ENCODE measurements at places on chromosomes 5 and 9.

- no peak for DNase-seq
Measured at GRCh38 chr5:34583167-34583566, 73.0 kb upstream of the RAI14 start.

GRCh38 chr9:31519011-31519410 is 865.4 kb upstream of the ACO1 start:
- DNase-seq, result no peak

DNA sequence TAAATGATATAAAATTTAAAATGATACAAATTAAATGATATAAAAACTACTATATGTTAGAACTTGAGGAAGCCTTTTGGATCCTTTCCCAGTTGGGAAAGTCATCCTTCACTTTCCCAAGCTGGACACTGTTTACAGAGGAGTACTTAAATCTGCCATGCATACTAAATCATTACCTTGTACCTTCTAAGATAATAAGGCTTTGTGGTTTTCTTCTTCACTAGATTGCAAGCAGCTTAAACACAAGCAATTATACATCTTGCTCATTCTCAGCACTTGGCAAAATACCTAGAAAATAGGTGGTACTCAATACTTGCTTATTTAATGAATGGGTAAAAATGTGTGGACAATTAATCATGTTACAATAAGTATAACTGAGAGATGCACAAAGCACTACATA is 666.8 kb downstream of the PTPRD start:
- DNase-seq, result no peak

DNA sequence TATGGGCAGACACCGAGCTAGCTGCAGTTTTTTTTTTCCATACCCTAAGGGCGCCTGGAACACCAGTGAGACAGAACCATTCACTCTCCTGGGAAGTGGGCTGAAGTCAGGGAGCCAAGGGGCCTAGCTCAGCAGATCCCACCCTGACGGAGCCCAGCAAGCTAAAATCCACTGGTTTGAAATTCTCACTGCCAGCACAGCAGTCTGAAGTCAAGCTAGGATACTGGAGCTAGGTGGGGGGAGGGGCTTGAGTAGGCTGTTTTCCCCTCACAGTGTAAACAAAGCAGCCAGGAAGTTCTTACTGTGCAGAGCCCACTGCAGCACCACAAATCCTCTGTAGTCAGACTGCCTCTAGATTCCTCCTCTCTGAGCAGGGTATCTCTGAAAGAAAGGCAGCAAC is 151.7 kb upstream of the HCN1 start:
- DNase-seq, result no peak

DNA sequence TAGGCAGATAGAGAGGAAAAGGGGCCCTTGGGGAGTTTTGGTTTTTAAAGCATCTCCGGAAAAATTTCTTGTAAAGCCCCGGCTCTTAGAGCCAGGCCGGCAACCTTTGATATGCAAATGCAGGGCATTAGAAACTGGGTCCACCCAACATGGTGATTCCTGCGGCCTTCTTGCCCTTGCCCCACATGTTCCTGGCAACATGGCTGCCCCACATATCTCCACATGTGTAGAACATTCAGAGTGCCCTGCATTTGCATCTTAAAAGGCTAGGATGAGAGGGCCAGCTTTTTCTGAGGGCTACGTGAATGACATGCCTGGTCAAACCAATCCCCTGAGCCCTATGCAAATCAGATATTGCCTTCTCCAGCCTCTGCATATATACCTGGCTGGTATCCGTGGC is 5.0 kb upstream of the SNAPC3 start:
- no peak for DNase-seq

DNA sequence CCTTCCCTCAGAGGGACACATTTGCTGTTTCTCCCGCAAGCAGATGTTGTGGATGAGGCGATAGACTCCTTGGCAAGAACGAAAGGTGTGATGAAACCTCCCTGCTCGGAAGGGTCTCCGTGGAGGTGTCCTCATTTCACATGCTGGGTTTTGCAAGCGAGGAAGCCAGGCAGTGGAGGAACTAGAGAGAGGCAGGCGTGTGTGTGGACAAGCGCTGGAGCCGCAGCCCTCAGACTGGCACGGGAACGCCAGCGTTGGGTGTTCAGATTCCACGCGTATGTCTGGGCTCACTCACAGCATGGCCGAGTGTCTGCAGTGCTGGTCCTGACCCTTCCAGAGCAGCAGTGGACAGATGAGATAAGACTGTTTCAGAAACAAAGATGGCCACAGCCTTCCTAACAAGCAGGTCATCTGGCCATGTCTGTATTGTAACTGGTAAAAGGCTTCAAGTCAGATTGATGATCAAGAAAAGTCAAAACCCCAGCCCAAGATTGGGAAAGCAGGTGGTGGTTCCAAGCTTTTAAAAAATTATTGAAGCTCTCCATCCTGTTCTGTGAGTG is 35.0 kb upstream of the NCS1 start:
- DNase-seq, result no peak

Data from HS-27A (cell line).